ENCODE measurements at places on chromosomes 11 and 22.
A peak's percentile ranks its signal among the peaks of the same experiment; 100 is the strongest.

DNA sequence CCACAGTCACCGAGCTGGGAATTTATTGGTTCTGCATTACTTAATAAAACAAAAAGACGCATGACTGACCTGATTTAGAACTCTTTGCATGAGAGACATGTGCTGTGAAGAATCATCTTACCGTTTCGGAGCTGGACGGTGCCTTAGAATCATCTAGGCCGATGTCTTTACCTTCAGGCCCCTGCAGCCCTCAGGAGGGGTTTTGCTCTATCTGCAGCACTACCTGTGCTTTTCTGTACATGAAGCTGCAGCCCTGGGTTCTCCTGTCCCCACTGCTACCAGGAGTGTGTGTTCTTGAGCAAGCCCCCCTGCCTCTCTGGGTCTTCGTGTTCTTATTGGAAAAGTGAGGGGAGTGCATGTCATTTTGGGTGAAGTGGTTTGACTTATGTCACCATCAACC lies 94.0 kb upstream of the OR4B1 start:
- no peak for DNase-seq

DNA sequence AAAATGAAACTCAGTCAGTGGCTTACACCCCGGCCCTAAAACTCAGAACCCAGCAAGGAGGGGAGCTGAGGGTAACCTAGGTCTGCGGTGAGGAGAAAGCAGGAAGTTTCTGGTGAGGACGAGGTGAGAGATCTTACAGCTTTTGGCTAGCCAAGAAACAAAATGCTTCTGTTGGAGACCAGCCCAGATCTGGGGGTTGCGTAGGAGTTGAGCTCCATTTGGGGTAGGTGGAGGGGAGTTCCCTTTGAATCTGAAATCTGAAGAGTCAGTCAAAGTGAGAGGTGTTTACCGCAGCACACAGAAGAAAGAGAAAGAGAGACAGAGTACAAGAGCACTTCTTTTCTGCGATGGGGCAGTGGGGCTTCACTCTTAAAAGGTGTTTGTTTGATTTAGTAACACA lies 29.6 kb downstream of the EHF start:
- DNase-seq: peak; percentile 44

GRCh38 chr22:20141186-20142077 lies 9.4 kb downstream of the CCDC188 start:
- DNase-seq: no peak

- DNase-seq: no peak
Observed at GRCh38 chr11:78265326-78265725, 76.6 kb downstream of the USP35 start.

GRCh38 chr22:38203090-38203810 lies 1.5 kb downstream of the MAFF start:
- no peak for DNase-seq

GRCh38 chr11:128299132-128299726 lies 288.1 kb downstream of the ETS1 start:
- DNase-seq: no peak

GRCh38 chr22:28841111-28841510 lies 40.7 kb upstream of the XBP1 start:
- DNase-seq: no peak

DNA sequence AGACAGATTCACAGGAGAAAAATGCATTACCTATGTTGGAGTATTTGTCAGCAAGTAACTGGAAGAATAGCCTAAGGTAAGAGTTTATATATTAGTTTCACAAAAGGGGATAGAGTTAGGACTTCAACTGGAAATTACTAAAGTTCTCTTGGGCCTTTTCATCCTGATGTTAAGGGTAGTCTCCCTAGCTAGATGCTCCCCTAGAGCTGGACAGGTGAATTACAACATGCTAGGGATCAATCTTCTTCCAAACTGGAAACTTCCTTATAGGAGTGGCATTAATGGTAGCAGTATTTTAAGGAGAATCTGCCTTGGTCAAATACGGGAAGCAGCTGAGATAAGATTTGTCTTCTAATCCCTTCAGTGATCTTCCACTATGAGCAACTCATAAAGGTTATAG lies 632.8 kb upstream of the RAG2 start:
- no peak for DNase-seq

DNA sequence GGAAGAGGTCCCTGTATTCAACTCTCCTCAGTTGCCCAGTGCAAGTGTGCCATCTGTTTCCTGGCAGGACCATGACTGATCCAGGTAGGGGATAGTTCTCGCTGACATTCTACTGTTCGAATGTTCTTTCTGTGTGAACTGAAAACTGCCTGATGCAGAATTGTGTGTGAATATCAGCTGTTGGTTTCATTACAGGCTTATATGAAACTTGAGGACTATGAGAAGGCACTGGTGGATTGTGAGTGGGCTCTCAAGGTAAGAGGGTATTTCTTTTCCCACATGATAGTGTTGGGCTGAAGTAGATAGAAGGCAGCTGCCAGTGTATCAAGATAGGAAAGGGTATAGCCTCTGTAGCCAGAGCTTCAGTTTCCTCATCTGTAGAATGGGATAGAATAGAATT lies 15.3 kb downstream of the TTC12 start:
- no peak for DNase-seq

- DNase-seq: no peak
Observed at GRCh38 chr11:74784234-74784633, 35.6 kb downstream of the RNF169 start.

GRCh38 chr11:68146704-68147474 lies 25.7 kb upstream of the CHKA start:
- no peak for DNase-seq

DNA sequence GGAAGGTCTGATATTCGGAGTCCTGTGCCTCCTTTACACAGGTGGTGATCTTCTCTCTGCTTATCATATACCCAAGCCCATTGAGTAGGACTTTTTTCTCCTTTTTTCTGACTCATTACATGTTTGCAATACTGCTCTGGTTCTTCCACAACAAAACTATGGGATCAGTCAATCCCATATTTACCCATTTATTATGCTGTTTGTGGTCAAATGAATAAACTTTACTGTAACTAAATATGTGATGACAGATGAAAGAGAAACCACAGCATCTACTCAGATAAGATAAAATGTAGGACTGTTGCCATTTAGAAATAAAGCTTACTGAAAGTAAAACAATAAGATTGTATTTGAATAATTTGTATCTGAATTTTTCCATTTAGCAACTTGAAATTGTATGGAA lies 958.7 kb upstream of the FAT3 start:
- no peak for DNase-seq

DNA sequence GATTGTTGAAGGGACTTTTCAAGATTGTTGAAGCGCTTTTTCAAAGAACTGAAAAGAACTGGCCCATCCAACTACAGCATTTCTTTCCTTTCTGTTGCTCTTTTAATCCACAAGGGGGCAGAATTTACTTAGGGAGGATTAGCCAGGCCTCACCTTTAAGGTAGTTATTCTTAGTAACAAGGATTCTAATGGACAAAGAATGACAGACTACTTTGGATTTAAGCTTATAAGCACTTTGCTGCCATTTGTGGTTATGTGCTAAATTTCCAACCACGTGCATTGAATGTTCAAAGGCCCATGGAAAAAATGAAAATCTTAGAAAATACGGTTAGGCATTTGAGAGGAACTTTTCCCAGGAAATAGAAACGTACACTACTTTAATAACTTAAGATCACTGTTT lies 49.5 kb upstream of the HSPA8 start:
- DNase-seq: no peak

- no peak for DNase-seq
Observed at GRCh38 chr22:43044290-43044712, 29.4 kb upstream of the PACSIN2 start.

GRCh38 chr22:45296628-45297297 lies 12.0 kb downstream of the UPK3A start:
- no peak for DNase-seq

DNA sequence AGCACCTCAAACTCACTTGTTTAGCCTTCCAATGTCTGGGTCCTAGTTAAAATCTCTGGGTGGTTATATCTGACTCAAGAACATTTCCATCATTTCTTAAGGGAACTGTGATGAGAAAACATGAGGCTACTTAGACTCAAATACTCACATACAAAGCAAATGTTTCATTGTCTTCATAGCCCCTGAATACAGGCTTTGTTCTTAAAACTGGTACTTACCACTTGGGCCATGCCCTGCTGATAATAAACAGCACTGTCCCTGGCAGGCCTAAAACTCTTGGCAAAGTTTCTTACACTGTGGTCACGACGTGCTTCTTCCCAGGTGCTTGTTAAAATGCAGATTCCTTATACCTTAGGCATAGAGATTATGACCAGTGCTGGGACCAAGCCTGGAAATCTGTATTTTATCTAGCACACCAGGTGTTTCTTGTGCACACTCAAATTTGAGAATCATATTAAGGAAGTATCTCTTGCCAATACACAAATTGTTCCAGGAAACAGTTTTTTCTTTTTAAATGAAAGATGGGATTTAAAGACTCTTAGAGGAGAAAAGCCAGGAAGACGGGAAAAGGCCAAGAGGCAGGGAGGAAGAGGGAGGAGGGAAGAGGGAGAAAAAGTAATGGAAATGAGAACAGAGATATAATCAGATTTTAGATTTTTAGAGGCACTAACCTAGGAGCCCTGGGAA lies 287.9 kb upstream of the MPPED2 start:
- DNase-seq: no peak

DNA sequence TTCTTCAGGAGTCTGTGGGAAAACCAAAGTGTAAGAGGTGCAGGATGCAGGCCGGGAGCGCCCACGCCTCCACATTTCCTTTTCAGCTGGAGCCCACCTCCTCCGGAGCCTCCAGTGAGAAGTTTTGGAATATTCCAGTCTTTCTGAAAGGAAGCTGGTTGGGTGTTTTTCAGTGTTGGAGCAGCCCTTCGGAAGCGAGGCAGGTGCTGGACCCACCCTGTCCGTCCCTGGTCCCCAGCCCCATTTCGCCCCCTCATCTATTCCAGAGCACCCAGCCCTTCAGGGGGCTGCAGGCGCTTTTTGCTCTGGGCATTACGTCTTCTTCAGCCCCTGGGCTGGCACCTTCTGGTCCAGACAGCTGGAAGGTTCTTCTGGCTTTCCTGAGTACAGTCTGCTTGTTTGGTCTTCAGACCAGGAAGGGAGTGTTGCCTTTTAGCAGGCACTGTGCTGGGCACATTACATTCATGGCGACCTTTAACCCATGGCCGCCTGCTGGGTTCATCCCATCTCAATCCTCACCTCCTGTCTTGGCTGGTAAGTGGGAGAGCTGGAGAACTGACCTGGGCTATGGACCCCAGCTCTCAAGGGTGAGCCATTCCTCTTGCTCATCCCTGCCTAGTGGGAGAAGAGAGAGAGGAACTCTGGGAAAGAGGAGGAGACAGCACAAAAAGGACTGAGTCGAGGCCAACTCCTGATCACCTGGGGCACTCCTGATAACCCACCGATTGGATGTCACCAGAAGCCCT lies 710 bp upstream of the THY1 start:
- no peak for DNase-seq

DNA sequence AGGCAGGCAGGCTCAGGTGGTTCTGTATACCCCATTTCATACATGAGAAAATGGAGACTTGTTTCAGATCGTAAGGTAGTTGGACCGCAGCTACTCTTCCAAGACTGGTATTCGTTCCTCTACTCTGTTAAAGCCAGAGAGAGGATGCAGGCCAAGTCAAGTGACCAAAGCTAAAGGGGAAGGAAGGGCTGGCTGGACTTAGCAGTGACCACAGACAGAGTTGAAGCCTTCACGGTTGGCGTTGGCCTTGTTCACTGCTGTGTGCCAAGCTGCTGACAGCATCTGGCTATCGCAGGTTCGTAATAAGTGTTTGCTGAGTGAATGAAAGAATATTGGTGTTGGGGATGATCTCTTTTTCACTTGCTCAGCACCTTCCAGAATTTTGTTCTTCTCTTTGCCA lies 64.2 kb downstream of the PTPRJ start:
- DNase-seq: no peak

GRCh38 chr11:12587333-12587991 lies 86.8 kb upstream of the TEAD1 start:
- DNase-seq: no peak

DNA sequence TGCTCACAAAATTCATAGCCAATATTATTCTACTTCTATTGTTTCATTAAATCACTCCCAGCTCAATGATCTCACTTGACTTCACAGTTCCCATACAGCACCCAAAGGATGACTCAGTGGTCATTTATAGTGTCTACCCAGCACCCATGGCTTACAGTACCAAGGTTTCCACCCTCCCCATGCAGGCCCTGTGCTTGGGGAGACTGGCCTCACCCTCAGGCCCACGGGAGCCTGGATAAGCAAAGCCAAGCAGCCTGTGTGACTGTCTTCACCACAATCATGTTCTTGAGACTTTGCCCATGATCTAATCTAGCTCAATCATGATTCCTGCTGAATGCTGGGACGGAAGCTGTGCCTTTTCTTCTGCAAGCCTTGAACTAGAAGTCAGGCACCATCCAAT lies 97.6 kb downstream of the SLC36A4 start:
- no peak for DNase-seq

DNA sequence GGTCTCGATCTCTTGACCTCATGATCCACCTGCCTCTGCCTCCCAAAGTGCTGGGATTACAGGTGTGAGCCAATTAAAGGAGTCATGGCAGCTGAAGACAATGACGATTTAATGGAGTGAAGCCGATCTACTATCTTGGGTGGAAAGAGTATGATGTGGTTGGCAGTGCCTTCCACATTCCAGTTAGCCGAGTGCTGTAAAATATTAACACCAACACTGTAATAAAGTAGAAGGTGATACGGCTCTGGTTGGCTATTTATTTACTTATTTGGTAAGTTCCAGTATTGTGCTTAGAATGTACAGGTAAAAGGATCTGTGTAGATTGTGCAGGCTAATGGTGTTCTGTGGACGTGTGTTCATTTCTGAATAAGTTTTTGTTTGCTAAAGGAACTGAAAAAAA lies 149.6 kb upstream of the MTMR2 start:
- DNase-seq: no peak

DNA sequence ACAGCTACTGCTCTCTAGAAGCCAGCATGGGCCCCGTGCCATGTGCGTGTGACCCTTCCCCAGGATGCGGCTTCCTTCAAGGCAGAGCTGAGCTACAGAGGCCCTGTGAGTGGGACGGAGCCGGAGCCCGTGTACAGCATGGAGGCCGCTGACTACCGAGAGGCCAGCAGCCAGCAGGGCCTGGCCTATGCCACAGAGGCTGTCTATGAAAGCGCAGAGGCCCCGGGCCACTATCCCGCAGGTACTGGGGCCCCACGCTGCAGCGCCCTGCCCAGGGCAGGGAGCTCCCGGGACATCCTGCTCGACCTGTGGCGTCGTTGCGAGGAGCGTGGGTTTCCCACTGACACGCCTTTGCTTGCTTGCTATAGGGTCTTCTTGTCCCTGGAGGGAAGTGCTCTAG lies 34.7 kb downstream of the CTTN start:
- no peak for DNase-seq
